HS-27A (cell line): ENCODE measurements at places on chromosomes 11 and 22.

DNA sequence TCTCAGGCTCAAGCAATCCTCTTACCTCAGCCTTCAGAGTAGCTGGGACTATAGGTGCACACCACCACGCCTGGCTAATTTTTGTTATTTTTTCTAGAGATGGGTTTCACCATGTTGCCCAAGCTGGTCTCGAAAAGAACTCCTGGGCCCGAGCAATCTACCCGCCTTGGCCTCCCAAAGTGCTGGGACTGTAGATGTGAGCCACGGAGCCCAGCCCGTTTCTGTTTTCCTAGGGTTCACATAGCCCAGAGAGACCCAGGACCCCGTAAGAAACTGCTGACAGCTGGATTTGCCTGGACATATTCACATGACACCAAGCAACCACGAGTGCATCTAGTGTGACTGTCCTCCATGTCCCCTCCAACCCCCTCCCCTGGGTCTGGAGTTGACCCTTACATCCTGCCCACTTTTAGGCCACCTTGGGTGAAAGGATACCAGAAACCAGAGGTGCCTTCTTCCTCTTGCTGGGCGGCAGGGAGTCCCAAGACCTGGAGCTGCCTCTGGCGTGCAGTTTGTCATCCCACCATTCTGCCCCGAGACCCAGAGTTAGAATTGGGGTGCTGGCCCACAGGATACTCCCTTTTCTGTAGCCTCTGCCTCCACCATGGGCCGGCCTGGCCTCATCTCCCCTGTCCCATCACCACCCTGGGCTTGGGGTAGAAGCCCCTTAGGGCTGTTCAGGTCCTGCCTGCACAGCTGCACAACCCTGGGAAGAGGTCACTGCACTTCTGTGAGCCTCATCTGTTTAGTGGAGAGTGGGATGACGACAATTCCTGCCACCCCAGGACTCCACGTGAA is 3.7 kb upstream of the RIN1 start:
- DNase-seq, result no peak

DNA sequence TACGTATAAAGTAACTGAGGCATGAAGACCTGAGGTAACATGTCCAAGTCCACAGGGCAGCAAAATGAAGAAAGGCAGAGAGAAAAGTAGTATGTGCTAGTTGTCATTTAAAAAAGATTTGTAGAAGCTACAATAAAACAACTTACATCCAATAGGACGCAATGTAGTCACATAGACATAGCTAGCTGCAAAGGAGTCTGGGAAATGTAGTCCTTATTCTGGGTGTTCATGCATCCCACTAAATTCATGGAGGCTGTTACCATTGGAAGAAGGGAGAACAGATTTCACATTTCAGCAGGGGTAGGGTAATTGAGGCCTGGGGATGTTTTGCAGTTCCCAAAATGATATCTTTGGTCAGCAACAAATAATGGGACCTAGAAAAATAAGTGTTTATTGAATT is 571.4 kb downstream of the MIAT start:
- no peak for DNase-seq

DNA sequence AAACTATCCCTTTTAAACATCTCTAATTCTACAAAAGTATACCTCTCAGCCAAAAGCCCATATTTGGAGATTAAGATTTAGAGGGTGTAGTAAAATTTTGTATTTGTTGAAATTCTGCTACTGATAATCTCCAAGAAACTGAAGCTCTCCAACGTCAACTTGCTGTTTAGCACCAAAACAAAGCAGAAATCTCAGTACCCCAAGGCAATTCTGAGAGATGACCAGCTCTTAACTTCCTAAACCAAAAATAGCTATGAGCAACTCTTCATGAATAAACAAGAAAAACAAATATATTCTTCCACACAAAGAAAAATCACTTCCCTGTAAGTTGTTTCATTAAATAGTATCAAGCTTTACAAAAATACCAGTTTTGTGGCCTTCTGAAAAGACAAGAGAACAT is 13.3 kb downstream of the RRAS2 start:
- DNase-seq, result no peak

DNA sequence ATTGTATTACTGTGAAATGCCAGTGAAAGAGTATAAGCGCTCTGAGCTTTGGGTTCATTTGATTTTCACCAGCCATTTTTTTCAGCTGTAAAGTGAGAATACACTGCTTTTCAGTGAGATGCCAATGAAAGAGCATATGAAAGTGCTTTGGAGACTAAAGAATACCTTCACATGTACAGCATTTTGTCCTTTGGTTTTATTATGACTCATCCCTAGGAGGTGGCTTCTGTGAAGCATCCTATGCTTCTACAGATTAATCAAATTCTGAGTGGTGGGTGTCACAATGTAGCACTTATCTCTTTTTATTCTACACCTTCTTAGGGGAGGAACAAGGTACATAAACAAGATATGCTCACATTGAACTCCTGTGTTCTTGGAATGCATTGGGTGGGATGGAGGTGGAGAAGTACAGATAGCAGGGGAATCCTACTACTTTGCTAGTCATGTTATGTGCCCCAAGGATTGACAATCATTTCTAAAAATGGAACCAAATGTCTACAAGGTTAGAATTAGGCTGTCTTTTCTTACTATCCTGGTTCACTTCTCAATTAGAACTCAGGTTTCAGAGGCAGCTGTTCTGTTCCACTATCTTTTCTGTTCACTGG is 18.7 kb downstream of the TRIM44 start:
- DNase-seq, result no peak

DNA sequence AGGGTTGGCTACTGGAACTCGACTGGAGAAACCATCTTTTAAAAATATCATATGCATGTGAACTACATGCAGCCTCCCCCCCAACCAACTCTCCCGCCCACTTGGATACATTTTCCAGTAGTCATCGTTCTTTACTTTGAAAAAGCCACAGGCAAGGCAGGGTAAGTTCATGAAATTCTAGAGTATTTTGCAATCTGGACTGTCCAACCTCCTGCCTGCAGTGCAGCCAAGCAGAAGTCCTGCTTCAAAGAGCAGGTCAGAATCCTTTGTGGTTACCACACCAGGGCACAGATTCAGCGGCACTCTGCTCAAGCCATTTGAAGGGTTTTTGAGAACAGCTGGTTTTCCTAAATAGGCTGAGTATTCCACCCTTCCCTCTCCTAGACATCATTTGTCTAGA is 12.1 kb downstream of the ELF5 start:
- no peak for DNase-seq

DNA sequence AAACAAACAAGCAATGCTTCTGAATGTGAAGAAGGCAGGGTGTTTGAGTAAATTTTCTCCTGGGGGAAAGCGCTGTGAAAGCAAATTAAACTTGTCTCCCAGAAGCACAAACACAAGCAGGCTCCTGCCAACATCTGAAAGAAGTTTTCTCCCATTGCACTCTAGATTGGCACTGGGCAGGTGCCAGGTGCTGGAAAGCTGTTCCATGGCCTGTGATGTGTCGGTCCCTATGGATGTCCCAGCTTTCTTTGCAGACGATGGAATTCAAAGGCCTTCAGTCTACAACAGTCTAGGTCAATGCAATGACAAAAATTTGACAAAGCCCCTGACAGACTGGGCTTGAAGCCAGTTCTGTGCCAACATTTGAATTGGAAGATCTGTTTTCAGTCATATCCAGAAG is 246.1 kb upstream of the NARS2 start:
- DNase-seq, result no peak

- no peak for DNase-seq
These were observed 72.7 kb downstream of the WNT7B start for GRCh38 chr22:45904236-45904635.

GRCh38 chr11:134412203-134413042 is at the start of gene B3GAT1:
TSS of gene B3GAT1 (minus strand) at chr11:134412242. CDS start at chr11:134387659, 24,583 bp downstream.
- DNase-seq, result no peak

- no peak for DNase-seq
These were observed 9.2 kb downstream of the FXYD2 start for GRCh38 chr11:117815262-117815803.

DNA sequence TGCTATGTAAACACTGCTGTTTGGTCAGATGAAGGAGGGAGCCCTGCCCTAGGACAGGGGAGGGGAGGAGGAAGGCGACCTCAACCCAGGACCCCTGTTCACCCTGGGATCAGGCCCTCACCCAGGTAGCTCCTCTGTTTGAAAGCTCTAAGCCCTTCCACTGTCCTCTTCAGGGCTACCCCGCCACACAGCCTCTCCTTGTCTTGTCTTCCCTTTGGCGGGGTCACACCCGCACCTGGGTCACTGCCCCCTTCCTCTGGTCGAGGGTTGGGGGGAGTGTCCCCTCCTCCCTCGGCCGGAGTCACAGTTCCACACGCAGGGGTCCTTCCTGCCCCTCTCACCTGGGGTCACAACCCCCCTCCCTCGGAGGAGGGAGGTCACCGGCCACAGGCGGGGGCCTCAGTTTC is 463 bp upstream of the PTPMT1 start:
- no peak for DNase-seq

DNA sequence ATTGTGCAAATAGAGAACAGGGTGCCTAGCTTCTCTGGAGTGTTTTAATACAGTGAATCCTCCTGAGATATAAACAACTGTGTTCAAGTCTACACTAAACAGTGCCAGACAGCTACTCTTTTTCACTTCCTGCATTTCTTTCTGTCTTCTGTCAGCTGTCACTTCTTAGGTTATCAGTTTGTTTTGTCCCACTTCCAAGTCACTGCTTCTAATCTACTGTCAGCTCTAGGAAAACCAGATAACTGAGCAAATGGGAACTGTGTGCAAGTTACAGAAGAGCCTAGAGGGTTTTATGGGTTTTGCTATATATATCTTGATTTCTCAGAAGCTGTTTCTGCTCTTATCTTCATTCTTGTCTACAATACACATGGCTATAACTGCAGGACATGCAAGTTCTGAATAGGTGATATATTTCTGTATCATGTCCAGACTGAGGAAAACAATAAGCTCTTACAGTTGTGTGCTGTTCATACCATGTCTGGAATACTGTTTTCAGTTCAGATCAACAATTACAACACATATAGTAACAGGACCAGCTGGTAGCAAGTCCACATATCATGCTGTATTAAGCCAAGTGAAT is 5.8 kb downstream of the PITPNB start:
- DNase-seq, result no peak

DNA sequence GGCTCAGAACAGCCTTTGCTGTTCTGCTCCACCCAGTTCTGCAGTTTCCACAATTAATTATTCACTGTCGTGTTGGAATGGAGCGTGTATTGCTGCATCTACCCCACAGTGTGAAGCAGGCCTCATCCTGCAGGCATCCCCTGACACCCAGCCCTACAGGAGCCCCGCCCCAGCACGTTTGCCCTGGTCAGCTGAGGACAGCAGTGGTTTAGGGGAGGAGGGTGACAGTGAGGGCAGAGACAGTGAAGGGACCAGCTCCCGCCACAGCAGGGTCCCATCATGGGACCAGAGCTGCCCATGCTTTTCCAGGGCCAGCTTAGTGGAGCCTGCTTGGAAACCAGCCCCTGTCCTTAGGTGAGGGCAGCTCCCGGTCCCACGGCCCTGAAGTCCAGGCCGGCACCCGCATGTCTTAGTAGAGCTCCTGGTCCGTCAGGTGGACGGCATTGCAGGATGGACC is 273.0 kb downstream of the TBC1D22A start:
- DNase-seq, result no peak

DNA sequence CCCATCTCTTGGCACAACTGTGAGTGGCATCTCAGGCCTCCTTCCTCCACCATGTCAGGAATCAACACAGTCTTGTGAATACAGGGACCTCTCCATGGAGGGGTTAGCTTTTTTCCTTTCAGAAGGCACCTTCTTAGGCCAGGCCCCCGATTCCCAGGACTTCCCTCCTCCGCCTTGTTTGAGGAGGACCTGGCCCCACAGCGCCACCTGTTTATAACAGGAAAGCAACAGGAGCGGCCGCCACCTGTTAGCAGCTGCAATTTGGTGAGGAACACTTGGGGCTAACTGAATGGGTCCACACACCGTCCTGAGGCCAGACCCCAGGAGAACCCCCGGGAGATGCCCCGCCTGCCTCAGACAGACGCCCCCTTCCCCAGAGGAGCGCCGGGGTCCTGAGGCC is 3.8 kb upstream of the PKP3 start:
- DNase-seq, result no peak

DNA sequence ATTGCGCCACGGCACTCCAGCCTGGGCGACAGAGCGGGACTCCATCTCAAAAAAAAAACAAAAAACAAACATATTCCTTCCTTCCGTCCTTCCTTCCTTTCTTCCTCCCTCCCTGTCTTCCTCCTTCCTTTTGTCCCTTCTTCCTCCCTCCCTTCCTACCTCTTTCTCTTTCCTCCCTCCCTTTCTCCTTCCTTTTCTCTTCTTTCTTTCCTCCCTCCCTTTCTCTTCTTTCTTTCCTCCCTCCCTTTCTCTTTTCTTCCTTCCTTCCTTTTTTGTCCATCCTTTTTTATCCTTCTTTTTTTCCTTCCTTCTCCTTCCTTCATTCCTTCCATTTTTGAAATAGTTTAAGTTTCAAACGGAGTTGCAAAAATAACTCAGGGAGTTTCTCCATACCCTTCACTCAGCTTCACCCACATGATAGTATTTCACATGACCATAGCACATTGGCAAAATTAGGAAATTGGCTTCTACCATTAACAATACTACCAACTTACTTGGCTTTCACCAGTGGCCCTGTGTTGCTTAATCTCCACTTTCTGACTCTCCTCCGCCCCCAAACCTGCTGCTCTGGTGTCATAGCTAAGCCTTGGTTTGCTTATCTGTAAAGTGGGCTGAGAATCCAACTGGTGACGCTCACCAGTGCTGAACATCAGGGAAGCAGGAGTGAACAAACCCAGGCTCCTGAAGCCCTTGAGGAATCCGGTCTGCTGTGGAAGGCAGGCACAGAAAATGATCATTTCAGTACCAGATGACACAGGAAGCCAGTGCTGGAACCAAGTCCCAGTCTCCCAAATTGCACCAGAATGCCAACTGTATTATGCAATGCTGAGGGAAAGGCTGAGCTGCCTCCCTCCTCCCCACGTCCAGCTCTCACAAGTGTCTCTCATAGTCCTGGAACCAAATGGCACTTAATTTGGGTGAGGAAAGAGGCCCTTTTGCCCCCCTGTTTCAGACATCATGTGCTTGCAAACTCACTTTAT is 17.2 kb upstream of the CRYBB3 start:
- DNase-seq, result no peak

- no peak for DNase-seq
These were observed 3.9 kb downstream of the CRYBB2 start for GRCh38 chr22:25223269-25223850.

DNA sequence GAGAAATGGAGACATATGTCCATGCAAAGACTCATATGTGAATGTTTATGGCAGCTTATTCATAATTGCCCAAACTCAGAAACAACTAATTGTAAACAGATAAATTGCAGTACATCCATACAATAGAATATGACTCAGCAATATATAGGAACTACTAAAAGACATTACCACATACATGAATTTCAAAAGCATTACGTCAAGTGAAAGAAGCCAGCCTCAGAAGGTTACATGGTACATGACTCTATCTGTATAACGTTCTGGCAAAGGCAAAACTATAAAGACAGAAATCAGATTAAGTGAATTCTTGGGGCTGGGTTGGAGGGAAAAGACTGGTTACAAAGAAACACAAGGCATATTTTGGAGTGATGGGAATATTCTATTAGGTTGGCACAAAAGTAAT is 7.2 kb downstream of the KCTD21 start:
- no peak for DNase-seq

GRCh38 chr11:1568441-1568911 is 3.6 kb downstream of the DUSP8 start:
- no peak for DNase-seq

GRCh38 chr11:65436412-65437032 is 13.9 kb downstream of the NEAT1 start:
- no peak for DNase-seq

- DNase-seq, result no peak
These were observed 8.9 kb downstream of the ABTB2 start for GRCh38 chr11:34348919-34349318.

GRCh38 chr11:114566276-114566675 is 6.6 kb upstream of the NXPE1 start:
- no peak for DNase-seq
